ENCODE measurements at places on chromosomes 2 and 18.
A peak's percentile ranks its signal among the peaks of the same experiment; 100 is the strongest.

DNA sequence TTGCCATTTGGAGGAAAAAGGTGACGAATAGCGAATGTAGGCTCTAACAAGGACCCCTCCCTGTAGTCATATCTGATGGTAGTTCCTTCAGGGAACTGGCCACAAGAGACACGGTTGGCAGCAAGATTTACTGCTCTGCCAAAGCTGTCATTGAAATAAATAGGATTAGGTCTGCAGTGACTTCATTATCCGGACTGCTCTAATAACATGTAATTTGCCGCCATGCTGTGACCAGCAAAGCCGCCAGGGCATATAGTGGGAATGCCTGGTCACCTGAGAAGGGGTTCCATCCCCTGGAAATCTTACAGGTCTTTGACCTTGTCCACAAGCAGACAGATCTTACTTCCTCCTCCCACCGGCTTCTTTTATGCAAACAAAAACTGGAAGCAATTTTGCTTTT, 59.4 kb upstream of the LAPTM4A start:
- no peak for DNase-seq

DNA sequence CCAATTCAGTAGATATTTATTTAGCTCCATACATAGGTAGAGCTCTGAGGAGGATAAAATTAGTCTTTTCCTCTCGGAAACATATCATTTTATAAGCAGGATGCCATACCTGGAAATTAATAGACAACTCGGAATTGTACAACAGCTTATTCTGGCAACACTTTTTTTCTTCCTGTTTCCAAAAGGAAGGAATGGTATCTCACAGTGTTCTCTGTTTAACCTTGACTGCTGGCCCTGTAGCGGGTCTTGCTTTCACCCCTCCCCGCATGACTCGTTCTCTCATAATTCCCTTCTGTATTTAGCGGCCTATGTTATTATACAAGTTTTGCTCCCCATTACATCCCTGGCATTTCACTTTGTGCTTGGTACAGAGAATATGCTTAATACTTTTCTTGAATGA, 2.5 kb upstream of the KYNU start:
- no peak for DNase-seq

- DNase-seq, result no peak
These were observed 14.8 kb upstream of the C2orf66 start for GRCh38 chr2:196823750-196824522.

GRCh38 chr2:159380685-159381239, 94.3 kb upstream of the WDSUB1 start:
- DNase-seq, result no peak

DNA sequence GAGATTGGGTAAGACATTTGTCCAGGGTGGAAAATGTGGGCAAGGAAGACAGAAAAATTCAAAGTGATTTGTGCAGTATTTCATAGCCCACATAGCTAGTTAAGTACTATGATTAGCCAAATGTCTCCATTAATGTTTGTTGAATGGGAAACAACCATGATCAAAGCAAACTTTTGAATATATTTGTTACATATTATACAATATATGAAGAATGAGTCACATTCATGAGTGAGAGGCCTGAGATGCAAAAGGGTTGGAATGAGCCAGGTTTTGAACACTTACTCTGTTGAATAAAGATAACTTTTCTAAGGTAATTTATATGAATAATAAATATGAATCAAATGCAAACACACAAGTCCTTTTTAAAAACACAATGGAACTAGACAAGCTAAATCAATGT, 984.5 kb upstream of the CDH2 start:
- DNase-seq, result no peak

- DNase-seq, result peak; percentile 11
These were observed 1.5 kb upstream of the VSNL1 start for GRCh38 chr2:17538844-17539554.

DNA sequence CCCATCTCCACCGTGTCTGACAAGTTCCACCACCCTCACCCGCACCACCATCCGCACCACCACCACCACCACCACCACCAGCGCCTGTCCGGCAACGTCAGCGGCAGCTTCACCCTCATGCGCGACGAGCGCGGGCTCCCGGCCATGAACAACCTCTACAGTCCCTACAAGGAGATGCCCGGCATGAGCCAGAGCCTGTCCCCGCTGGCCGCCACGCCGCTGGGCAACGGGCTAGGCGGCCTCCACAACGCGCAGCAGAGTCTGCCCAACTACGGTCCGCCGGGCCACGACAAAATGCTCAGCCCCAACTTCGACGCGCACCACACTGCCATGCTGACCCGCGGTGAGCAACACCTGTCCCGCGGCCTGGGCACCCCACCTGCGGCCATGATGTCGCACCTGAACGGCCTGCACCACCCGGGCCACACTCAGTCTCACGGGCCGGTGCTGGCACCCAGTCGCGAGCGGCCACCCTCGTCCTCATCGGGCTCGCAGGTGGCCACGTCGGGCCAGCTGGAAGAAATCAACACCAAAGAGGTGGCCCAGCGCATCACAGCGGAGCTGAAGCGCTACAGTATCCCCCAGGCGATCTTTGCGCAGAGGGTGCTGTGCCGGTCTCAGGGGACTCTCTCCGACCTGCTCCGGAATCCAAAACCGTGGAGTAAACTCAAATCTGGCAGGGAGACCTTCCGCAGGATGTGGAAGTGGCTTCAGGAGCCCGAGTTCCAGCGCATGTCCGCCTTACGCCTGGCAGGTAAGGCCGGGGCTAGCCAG, 1.2 kb downstream of the ONECUT2 start:
- DNase-seq, result no peak

DNA sequence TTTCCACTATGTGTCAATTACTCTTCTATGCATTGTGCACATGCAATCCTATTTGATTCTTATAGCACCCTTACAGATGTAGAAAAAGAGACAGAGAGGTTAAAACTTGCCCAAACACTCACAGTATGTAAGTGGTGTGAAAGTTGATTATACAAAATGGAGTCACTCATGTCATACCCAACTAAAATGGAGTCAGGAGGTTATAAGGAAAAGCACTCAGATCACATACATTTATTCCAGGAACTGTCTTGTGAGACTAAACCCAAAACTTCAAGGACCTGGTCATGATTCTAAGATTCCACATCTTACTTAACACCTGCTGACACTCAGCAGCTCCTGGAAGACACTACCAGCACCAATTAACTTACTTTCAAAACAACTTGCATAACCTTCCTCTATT, 802.6 kb downstream of the MBD2 start:
- no peak for DNase-seq

GRCh38 chr2:11872948-11873269, 126.5 kb downstream of the LPIN1 start:
- no peak for DNase-seq

Data from GOT3 (cell line).